ENCODE measurements at places on chromosomes 5 and 9.
A peak's percentile ranks its signal among the peaks of the same experiment; 100 is the strongest.

DNA sequence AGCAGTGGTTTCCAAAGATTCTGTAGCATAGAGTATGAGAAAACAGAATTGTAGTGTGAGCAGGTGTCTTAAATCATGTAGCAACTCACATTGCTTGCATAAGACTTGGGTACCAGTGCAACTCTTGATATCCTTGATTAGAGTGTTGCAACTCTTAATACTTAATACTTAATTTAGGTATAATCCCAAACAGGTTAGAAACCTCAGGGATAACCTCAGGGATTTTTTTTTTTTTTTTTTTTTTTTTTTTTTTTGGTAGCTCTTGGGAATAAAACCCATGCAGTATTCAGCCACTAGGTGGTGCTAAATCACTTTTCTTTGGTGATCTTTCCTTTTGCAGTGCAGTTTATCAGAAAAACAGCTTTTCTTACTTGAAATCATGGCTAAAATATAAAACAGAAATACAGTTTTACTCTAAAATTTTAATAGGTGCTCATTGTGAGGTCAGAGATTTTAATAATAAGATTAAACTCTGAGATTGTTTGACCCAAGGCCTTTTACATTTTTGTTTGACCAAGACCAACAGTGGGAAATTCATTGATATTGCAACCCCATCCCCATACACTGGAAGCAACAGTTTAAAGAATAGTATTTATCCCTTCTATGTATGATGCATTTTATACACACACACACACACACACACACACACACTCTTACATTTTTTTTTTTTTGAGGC, 55.3 kb downstream of the ERAP1 start:
- DNase-seq: no peak

GRCh38 chr9:108859459-108860114, 2.5 kb upstream of the ACTL7A start:
- DNase-seq: no peak

DNA sequence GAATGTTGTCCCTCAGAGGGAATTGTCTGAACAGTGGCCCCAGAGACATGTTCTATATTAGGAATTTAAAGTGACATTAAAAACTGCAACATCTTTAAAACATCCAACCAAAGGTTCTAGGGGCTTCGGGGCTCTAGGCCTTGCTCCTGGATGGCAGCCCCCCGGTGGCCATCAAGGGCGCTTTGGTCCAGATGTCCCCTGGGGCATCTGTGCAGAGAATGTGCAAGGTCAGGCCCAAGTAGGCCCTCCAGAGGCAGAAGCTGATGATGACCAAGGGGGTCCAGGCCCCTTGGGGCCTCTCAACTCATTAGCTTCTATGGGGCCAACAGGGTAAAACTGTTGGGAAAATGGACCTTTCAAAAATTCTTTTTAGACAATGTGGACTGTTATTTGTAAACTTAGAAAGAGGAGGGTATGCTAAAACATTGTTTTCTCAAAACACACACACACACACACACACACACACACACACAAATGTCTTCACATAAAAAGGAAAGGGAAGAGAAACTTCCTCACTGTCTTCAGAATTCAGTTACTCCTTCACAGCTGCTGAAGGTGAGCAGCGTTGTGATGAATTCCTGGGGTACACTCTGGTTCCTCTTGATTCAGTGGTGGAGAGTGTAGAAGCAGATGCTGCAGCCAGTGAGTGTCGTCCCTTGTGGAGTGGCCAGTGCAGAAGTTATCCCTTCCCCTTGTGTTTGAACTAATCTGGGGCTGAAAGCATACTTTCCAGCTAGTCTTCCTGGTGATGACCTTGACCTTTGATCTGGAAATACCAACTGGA, 125.2 kb downstream of the WDR41 start:
- DNase-seq: no peak

- DNase-seq: no peak
Measured at GRCh38 chr9:132249123-132249522, 87.3 kb downstream of the NTNG2 start.

- peak; percentile 69 for DNase-seq
Measured at GRCh38 chr5:113212244-113212920, 222.4 kb downstream of the TSSK1B start.

DNA sequence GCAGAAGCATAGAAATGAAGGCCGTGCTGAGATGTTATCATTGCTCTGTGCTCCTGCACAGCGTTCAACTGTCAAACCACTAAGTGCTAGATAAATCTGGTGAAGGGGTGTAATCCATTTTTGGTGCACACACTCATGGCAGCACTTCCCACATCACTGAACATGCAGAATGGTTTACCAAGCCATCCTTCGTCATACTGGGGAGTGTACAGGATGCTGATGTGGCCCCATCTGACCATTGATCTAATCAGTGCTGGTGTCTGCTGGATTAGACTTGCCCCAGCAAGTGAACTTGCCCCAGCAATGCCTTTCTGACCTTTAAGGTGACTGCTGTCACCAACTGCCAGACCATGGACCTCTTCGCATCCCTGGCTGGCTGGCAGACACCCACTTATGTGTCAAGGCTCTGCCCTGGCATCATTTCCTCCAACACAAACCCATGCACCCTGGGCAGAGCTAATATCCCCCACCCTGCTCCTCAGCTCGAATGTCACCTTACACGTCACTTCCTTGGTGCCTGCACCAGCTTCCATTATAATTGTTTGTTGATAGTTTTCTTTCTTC, 4.2 kb upstream of the SEMA4D start:
- DNase-seq: no peak

DNA sequence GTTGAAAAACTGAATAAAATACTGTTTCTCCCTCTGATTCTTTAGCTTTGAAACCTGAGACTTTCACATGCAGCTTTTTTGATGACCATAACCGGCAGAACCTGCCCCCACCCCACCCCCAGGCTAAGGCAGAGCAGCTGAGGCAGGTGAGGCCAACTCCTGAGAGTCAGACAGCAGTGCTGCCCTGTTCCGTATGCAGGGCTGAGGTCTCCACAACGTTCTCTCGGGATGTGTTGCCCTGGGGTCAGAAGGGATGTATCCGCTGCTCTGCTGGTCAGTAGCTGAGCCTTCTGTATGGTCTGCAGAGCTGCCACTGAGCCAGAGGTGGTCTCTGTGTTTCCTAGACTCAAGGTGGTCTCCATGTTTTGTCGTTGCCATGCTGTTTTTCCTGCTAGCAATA, 190.5 kb downstream of the AOPEP start:
- DNase-seq: no peak

- no peak for DNase-seq
Measured at GRCh38 chr9:90064248-90064647, 459.4 kb downstream of the GADD45G start.

DNA sequence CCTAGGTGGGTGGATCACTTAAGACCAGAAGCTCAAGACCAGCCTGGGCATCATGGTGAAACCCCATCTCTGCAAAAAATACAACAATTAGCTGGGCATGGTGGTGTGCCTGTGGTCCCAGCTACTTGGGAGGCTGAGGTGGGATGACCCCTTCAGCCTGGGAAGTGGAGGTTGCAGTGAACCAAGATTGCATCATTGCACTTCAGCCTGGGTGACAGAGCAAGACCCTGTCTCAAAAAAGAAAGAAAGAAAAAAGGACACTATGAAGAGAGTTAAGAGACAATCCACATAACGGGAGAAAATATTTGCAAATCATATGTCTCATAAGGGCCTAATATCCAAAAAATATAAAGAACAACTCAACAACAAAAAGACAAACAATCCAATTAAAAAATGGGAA, 57.9 kb downstream of the NDST1 start:
- no peak for DNase-seq
